Thoracic aorta (tissue), 2 donors: ENCODE measurements at places on chromosomes 2 and 18. TPM values are rescaled to one million over a fixed set of nuclear protein-coding genes. Genes with fewer than 3 reads are reported as not detected.

DNA sequence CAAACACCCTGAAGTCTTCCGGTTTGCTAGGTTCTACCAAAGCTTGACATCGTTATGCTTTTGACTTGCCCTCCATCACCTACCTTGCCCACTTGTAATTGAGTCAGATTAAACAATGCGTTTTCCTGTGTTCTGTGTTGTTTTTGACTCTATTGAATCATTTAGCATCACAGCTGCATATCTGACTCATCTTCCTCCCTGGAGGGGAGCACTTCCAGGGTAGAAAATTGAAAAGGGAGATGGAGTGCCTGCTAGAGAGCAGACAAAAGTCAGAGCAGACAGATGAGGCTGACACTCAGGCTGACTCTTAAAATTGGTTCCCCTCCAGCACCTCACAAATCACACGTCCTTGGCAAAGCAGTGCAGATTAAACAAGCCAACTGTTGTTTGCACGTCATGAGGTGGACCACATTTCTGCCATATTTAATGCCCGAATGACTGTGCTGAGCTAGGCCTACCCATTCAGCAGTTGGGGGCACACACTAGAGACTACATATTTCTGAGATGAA, 2.2 kb downstream of the MPP4 start:
- no peak for DNase-seq

- no peak for DNase-seq
Observed at GRCh38 chr18:27064673-27065072, 120.4 kb downstream of the CHST9 start.

- DNase-seq, result no peak
Observed at GRCh38 chr2:207734264-207734635, 22.8 kb downstream of the CCNYL1 start.

GRCh38 chr2:109376115-109376514, 237.7 kb downstream of the SEPTIN10 start:
- DNase-seq, result no peak

DNA sequence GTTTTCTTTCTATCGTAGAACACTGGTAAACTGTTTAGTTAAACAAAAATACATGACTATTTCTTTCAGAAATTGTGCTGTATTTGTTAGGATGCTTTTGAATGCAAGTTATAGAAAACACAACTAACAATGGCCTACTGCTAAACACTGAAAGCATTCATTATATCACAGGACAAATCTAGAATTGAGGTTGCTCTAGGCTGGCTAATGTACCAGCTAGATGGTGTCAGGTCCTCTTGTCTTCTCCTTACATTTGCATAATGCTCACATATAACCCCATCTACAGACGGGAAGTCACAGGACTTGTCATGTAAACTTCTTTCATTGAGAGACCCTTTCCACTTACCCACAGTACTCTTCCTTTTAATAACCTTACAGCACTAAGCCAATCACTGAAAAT, 586.8 kb downstream of the DSC3 start:
- DNase-seq, result no peak

DNA sequence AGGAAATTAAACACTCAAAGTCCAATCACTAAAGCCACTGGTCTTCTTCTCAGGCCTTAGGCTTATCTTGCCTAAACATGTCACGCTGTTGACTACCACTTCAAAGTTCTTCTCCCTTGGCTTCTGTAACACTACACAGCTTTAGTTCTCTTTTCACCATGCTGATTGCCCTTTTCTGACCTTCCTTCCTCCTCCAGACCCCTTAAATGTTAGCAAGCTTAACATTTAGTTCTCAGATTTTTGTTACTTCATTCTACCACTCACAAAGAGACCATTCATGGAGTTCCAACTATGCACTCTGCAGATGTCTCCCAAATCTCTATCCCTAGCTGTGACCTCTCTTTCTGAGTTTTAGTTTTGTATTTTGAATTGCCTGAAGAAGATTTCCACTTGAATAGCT, 64.4 kb downstream of the TTC21B start:
- no peak for DNase-seq

GRCh38 chr2:3602553-3603339, 7.8 kb downstream of the COLEC11 start:
- no peak for DNase-seq

- no peak for DNase-seq
Observed at GRCh38 chr2:112721819-112722522, 1.2 kb downstream of the NT5DC4 start.

DNA sequence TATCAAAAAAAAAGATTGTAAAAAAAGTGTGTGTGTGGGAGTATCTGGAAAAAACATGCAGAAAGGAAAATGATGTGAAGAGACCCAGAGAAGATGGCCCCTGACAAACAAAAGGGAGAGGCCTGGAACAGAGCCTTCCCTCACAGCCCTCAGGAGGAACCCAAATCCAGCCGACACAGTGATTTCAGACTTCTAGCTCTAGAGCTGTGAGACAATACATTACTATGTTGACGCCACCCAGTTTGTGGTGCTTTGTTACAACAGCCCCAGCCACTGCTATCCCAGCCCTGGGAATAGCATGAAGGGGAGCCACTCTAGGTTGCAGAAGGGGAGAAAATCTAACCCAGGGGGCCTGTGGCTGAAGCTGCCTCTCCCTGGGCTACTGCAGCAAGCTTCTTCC, 59.0 kb upstream of the ZBTB7C start:
- no peak for DNase-seq

GRCh38 chr18:35022426-35023001, 18.7 kb upstream of the MAPRE2 start:
- DNase-seq, result no peak

DNA sequence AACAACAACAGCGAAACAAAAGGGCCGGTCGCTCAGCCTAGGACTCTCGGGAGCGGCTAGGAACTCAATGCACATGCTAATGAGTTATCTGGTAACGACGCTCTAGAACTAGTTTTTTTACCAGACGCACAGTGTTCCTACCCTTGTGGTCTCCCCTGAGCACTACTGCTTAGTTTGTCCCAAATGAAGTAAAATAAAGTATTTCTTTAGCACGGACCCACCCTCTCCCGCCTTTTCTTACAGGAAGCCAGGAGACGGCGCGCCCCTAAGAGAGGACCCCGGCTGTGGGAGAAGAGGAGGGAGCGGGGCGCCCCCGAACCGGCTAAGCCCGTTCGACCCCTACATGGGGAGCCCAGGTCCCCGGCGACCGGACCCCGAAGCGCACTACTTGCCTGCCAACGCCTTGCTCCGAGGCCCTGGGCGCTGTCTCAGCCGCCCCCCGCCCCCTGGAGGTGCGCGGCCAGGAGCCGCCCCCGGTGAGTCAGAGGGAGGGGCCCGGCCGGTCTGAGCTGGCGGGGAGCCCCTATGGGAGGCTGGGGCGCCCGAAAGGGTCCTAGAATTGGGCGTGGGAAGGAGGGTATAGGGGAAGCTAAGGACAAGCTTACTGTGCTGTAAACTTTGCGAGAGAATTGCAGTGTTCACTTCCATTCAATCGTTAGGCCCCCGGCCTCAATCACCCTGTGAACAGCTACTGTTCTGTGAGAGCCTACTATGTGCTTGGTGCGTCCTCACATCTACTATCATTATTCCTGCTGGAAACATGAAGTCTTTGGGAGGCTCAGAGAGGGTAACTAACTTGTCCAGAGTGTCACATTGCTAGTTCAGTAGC, 3.6 kb upstream of the CAPG start:
- DNase-seq, result no peak

- peak; percentile 23 for DNase-seq
Observed at GRCh38 chr2:189254268-189254883, 74.8 kb upstream of the COL5A2 start.

- no peak for DNase-seq
Observed at GRCh38 chr2:156986339-156986988, 271.0 kb upstream of the GALNT5 start.

DNA sequence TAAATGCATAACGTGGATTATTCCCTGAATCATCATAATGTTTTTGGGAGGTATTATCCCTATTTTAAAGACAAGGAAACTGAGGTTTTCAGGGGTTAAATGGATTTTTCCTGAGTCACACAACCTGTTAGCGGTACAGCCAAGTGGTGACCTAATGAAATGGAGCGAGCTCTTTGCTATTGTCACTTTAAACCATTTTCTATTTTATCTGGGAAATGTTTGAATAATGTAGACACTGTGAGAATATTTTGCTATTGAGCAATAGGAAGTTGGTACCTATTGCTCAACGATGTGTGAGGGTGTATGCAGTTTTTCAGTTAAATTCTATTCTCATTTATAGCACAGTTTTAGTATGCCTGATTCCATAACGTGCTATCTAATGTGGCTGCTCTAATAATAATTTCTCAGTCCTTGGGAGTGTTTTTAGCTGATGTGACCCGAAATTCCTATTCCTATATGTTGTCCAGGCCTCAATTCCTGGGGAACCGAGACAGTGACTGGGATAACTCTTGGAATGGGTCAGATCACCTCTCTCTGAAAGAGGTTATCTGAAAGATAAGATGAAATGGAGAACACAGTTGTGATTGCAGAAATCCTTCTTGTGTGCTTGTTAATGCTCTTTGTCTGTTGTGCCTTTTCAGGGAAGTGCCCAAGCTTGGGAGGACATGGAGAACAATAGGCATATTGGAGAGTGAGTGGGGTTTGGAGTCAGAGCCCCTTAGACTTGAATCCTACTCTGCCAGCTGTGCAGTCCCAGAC, 38.4 kb downstream of the ABCB11 start:
- DNase-seq, result no peak

DNA sequence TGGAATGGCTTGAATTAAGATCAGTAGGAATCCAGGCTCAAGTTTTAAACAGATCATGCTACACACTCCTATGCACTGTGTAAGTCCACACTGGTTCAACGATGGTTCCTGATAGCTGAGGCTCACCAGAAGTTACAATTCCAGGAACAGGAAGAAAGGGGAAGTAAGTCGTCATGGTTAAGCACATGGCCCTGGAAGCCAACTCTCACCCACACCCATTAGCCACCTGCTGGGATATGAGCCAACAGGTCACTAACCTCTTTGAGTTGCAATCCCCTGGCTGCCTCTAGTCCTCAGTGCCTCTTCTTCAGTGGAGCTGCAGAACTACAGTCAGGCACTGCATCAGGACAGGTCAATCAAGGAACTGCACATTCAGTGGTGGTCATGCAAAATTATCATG, 133.5 kb downstream of the TMEM182 start:
- DNase-seq, result no peak

DNA sequence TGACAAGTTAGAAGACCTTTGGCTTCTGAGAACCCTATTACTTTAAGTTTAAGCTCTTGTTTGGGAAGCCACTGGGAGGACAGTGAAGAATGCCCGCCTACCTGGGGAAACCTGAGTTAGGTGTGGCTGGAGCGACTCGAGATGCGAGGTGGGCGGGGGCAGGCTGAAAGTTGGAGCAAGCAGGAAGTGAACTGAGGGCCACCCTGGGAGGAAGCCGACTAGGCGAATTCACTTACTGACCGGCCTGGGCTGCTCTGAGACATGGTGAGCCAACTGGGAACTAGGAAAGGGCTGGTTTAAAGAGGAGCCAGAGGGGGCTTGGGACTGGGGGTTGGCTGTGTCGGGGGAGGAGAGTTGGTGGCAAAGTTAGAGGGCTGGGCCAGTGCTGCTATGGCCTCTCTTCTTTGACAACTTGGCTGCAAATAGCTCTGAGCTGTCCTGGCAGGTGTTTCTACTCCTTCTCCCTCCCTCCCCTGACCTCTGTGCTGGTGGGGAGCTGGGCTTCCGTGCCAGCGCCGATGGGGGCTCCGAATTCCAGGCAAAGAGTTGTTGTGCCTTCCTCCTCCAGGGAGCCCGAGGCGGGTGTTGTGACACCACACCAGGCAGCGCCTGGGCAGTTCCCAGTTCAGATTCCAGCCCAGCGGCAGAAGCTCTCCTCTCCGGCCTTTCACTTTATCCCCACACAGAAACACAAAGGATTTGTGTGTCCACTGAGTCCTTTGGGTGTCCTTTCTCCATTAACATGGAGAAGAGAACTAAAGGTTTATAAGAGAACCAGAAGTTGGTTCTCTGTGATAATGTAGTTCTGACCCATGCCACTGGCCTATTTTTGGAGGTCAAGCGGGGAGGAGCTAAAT, at the start of gene VAMP8:
Gene VAMP8 (plus strand): TSS at position 201 of the 857 bp plus-strand sequence. CDS start 61 bp downstream, at position 262.
- no peak for DNase-seq

GRCh38 chr2:29847886-29848285, 73.5 kb downstream of the ALK start:
- no peak for DNase-seq

DNA sequence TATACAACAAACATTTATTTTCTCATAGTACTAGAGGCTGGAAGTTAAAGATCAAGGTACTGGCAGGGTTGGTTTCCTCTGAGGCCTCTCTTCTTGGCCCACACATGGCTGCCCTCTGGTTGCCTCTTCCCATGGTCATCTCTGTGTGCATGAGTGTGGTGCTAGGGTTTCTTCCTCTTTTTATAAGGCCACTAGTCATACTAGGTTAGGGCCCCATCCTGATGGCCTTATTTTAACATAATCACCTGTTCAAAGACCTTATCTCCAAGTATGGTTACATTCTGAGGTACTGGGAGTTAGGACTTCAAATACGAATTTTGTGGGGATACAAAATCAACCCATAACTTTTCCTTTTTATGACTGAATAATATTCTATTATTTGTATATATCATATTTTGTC, 4.8 kb upstream of the RIOK3 start:
- DNase-seq, result no peak

- DNase-seq, result no peak
Observed at GRCh38 chr2:11764359-11764758, 17.9 kb downstream of the LPIN1 start.

DNA sequence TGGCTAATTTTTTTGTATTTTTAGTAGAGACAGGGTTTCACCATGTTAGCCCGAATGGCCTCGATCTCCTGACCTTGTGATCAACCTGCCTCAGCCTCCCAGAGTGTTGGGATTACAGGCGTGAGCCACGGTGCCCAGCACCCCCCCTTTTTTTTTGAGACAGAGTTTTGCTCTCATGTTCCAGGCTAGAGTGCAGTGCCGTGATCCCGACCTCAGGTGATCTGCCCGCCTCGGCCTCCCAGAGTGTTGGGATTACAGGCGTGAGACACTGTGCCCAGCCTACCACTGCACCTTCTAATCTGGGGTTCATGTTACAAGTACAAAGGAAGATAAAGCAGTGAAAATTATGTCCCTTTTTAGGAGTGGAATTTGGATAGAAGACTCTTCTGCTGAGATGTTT, 41.5 kb upstream of the CABLES1 start:
- DNase-seq, result no peak

NYAP2 gene
- not detected for total RNA-seq

VAPA gene
- 195 TPM for total RNA-seq

ANKRD36B gene
- total RNA-seq, result 34.7 TPM

UPP2 gene
- total RNA-seq, result not detected

UGT1A9 gene
- not detected for total RNA-seq

MSGN1 gene
- not detected for total RNA-seq

ATP6V1B1 gene
- 4.4 TPM for total RNA-seq

GPAT2 gene
- 6.9 TPM for total RNA-seq

RNF138 gene
- total RNA-seq, result 18.5 TPM
